CD14-positive monocyte (primary cell): ENCODE measurements at places on chromosomes 2 and 18.

- DNase-seq: no peak
These were observed 75.2 kb downstream of the LBH start for GRCh38 chr2:30306522-30306921.

GRCh38 chr2:208531361-208531760 is 124.8 kb downstream of the PTH2R start:
- DNase-seq: no peak

DNA sequence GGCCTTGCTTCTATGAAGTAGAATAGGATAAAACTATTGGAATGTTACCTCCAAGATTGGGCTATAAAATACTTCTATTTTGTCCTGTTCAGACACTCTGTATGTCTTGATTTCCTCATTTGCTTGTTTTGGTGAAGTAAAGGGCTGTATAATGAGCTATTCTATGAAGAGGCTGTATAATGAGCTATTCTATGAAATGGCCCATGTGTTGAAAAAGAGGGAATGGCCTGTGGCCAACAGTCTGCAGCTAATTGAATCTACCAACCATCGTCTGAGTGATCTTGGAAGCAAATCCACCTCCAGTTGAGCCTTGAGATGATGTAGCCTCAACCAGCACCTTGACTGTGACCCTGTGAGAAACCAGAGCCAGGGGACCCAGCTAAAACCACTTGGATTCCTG is 3.8 kb upstream of the SGPP2 start:
- DNase-seq: no peak

DNA sequence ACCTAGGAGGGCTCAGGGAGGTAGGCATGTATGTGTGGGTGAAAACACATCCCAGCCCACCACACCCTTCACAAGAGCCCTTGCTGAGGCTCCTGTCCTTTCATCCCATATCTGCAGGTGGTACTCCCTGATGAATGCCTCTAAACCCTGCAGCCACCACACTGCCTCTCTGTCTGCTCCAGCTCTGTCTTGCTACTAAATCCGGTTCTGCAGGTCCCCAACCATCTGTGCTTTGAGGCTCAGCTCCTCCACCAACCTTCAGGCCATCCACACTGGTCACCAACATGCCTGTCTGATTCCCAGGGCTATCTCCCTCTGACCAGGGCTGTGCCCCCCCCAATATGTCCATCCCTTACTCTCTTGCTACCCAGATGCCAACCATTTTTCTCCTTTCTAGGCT is 92.7 kb downstream of the BIN1 start:
- no peak for DNase-seq

DNA sequence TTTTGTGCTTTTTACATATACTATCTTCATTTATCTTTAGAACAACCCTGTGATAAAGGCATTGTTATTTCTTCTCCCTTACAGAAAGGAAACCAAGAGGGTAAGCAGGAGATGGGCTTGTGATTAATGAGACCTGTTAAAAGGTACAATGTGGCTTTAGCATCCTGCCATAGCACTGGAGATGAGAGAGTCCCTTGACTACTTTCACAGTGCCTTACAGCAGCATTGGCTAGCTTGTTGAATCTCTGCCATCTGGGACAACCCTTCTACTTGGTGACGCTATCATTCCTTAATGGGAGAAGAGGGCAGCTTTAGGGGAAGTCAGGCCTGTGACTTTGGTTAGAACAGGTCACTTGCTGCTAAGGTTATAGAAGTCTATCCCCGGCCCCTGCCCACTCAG is 68.1 kb upstream of the LYPD6B start:
- no peak for DNase-seq

GRCh38 chr2:31138037-31138962 is at the start of gene GALNT14:
TSS of gene GALNT14 (minus strand) at chr2:31138440. CDS start at chr2:31138086, 354 bp downstream.
- DNase-seq: peak; percentile 43

DNA sequence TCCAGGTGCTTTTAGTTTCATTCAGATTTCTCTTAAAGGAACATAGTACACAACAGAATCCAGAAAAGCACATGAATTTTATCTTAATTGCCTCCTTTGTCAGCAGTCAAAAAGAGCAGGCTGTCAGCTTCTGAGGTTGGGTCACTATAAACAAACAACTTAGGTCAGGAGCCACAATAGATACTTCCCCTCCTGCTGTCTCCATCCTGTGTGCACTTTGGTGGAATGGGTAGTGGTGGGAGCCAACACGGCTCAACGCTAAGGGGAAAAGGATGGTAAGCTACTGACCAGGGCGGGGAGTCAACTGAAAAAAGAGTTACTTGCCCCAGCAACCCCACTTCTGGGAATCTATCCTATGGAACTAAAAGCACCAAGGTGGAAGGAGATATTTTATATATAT is 121.9 kb downstream of the PAX3 start:
- no peak for DNase-seq

GRCh38 chr2:128405981-128406613 is 87.4 kb upstream of the HS6ST1 start:
- no peak for DNase-seq

DNA sequence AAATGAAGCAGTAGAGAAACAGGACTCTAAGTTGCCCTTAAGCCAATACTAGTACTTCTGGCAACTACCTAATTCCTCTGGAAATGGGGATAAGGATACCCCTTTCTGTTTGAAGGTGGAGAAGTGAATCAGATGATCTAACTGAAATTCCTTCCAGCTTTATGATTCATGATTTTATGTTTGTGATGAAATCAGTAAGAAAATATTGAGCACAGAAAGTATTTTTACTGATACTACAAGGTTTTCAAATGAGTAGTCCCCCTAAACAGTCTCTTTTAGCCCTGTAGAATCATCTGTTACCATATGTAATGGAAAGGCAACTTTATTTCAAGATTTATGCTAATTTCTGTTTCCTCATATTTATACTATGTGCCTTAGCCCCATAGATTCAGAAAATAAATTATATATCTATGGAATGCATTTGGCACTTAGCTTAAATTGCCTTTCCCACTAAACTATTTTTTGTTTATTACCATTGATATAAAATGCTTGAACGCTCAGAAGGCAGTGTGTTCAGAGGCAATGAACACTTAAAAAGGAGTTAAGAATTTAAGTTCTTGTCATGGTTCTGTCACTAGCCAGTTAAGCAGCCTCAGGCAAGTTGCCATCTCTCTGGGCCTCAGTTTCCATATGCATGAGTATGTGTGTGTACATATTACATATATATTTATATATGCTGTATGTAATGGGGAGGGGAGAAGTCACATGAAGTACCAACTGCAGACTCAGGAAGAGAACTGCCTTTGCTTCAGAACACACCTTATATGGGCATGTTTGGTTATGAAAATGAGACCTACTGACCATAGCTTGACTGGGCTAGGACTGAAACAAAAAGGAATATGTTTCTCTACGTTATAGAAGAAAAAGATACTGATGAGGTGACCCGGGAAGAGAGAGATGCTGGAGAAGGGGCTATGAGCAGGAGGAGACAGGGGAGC is 97.7 kb downstream of the CDC42EP3 start:
- DNase-seq: no peak

DNA sequence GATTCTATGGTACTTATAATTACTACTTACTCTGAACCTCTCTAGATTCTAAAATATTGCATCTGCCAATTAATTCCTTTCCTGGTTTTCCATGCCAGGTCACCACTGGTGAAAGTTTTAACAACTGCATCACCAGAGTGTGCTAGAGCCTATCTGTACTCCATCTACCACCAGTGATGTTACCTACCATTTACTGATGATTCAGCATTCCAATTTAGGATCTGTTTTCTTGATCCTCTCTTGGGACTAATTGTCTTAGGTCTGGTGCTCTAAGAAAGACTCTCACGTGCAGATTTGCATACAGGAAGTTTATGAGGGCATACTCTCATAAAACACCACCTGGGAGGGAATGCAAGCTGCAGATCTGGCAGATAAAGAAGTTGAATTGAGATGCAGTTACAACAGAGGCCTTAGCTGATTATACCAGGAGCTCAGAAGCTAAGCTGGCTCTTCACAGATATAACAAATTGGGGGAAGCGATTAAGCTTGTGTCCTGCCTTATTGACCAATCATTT is 347.6 kb upstream of the VRK2 start:
- DNase-seq: no peak

- DNase-seq: no peak
These were observed 46.2 kb upstream of the SNTG2 start for GRCh38 chr2:904246-905024.

DNA sequence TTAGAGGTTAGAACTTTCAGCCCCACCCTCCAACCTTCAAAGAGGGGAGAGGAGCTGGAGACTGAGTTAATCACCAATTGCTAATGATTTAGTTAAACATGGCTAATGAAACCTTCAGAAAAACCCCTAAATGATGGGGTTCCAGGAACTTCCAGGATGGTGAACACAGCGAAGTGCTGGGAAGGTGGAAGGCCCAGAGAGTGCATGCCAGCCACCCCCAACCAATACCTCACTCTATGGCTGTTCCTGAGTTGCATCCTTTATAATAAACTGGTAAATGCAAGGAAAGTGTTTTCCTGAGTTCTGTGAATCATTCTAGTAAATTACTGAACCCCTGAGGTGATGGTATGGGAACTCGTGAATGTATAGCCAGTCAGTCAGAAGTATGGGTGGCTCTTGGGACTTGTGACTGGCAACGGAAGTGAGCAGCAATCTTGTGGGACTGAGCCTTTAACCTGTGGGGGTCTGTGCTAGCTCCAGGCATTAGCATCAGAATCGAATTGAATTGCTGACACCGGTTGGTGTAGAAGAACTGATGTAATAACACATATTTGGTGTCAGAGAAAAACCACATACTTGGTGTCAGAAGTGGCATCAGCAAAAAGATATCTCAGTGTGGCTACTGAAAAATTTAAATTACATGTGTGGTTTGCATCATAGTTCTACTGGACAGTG is 37.4 kb downstream of the NPHP1 start:
- no peak for DNase-seq

DNA sequence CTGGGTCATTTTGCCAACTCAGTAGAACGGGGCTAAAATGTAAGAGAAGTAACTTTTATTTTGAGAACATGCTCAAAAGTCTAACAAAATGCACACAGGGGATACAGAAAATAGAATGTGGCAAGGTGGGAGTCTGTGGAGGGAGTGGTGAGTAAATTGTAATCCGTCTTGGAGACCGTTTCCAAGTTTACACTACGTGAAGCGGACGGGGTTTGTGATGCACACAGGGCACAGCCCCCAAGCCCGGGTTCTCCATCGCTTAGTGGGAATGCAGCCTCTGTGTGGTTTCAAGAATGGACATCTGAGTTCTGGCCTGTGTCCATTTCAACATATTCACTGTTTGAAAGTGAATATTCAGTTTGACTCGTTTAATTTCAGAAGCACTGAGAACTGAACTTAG is 65.0 kb upstream of the TMEM18 start:
- no peak for DNase-seq

DNA sequence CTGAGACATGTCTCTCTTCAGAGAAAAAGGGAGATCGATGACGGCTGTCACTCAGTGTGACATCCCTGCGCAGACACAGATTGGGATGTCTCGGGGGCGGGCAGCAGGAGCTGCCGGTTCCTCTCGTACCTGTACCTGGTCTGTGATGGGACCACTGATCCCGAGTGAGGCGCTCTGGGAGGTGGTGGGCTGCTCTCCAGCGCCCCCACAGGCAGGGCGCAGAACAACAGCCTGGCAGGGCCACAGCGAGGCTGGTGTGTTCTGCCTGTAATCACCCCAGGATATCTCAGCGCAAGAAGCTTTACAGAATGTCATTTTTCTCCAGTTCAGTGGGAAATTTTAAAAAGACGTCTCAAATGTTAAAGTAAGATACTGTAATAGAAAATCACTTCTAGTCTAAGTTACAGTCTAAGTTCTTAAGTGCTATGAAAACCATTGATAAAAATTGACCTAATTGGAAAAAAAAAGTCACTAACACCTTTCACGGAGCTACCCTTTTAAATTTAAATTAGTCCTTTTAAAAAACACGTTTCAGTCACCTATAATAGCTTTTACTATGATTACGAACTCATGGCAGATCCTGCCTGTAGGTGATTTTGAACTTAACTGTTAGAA is 189.8 kb downstream of the SNTG2 start:
- DNase-seq: no peak

DNA sequence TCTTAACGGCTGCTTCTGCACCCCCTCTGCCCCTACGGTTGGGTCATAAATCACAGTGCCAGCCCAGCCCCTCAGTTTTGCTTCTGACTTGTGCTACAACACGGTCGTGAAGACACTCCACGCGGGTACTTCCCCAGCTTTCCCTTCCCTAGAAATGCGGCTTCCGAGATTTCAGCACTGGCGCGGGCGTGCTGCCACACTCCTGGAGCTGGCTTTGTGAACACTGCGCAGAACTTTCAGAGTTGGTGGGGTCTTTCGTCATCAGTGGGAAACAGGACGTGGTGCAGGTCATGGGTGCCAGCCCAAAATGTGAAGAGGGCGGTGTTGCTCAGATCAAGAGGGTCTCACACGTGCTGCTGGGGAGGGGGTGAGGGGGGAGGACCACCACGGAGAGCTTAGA is 733.0 kb upstream of the SALL3 start:
- no peak for DNase-seq
